ENCODE measurements at places on chromosomes 7 and 10.

GRCh38 chr10:133110133-133110532 lies 22.4 kb downstream of the ADGRA1 start:
- no peak for DNase-seq

DNA sequence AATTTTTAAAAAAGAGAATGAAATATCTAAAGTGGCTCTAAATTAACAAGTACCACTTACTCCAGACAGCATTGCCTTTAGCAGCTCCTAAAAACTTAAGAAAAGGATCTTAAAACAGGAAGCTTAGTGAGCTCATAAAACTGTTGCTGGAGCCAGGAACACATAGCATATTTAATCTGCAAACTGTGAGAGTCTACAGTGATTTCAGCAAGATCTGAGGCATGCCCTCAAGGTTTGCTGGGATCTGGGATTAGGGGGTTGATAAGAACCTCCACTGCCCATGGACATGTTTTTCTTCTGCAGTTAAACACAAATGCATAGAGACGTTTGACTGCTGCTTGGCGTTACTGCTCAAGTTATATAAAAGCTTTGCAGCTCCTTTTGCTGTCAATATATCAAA lies 3.8 kb downstream of the GLI3 start:
- no peak for DNase-seq

DNA sequence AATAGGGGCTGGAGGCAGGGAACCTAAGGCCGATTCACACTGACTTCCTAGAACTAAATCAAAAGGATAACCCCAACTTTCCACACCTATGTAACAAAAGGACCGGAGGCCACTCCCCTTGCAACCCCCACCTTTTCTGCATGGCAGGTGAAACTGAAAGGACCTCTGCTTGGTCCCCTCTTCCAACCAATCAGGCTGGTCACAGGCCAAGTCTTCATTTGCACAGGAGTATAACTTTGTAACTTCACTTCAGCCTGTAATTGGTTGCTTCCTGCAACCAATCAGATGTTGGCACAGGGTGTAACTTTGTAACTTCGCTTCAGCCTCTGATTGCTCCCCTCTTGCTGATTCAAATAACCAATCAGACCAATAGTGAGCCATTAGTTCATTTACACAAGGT lies 190.0 kb downstream of the FAM107B start:
- DNase-seq: no peak

GRCh38 chr10:60123668-60124067 lies 217.3 kb upstream of the CCDC6 start:
- no peak for DNase-seq

DNA sequence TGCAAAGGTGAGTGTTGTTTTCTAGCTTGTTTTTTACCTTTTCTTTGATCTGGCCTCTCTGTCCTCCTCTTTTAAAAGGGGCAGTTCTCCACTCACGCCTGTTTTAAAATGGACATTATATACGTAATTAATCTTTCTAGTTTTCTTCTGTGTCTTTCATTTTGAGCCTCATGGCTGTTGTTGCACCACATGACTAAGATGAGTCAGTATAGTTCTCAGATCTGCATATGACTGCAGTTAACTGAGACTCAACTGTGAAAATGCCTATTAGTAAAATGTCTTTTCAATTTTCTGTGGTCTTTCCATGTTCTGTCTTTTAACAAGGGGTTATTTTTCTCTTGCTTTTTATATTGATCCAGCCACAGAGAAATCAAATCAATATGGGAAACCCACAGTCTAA lies 296.1 kb downstream of the CDK14 start:
- no peak for DNase-seq

GRCh38 chr7:126657599-126658358 lies 595.0 kb downstream of the GRM8 start:
- DNase-seq: no peak

- no peak for DNase-seq
Measured at GRCh38 chr10:2919016-2919415, 148.3 kb upstream of the PFKP start.

DNA sequence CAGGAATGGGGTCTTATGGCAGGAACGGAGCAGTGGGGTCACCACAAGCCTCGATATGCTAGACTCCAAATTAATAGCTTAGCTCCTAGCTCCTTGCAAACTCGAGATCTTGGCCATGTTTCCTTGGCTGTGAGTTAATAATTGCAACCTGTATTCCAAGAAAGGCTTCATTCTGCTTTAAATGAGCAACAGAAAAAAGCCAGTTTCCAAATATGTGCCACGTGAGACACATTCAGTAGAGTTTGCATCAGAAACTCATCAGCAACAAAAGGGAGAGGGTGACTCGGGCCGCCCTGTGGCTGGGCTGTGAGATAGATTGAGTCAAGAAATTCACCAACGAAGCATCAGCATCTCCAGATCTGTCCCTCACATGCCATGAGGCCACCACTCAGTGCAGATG lies 112.0 kb downstream of the NPTX2 start:
- DNase-seq: no peak

DNA sequence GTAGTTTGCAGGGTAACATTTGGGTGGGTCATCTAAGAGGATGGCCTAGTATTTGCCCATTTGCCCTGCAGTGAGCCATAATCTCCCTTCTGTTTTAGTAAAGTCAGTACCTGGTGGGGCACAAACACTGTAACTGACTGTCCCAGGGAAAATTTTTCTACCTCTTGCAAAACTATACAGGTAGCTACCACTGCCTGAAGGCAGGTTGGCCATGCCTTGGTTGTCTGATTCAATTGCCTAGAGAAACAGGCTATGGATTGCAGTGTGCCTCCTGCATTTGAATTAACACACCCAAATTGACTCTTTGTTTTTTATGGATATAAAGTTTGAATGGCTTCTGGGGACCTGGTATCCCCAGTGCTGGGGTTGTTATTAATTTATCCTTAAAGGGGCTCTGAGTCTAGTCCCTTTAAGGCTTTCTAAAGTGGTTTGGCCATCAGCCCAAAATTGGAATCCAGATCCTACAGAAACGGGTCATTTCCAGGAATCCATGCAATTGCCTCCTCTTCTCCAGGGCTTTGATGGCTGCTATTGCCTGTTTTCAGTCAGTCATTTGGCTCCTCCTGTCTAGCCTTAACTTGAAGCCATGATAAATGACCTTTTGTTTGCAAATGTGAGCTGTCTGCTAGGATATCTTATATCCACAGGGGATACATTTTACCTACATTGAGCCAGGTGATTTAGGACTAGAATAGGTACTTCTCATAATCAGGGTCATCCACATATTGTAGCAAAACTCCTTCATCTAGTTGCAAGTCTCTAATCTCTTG lies 89.1 kb downstream of the STRA8 start:
- DNase-seq: no peak

DNA sequence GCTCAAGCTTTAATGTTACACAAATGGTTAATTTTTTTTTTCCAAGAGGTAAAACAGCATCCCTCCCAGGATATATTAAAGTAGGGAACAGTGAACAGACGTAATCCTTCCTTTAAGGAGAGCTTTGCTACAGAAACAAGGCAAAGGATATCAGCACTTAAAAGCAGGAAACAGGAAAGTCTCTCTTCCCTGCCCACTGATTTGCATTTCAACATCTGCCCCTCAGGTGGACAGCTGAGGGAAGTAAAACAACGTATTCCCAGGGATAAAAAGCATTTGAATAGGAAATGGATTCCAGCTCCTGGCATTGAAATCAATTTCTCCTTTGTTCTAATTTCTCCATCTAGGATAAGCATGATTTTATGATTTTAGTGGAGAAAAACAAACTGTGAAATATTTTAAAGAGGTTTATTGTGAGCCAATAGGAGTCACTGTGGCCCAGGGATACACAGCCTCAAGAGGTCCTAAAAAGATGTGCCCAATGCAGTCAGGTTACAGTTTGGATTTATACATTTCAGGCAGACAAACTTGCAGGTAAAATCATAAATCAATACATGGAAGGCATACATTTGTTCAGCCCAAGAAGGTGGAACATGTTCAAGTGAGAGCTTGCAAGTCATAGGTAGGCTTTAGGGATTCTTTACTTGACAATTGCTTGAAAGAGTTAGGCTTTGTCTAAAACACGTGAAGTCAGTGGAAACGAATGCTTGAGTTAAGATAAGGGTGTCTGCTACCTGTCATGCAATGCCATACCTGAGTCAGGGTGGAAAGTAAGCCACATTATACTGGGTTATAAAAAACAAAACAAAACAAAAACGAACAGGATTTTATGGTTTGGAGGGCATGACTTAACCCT lies 286.2 kb upstream of the VWC2 start:
- no peak for DNase-seq

DNA sequence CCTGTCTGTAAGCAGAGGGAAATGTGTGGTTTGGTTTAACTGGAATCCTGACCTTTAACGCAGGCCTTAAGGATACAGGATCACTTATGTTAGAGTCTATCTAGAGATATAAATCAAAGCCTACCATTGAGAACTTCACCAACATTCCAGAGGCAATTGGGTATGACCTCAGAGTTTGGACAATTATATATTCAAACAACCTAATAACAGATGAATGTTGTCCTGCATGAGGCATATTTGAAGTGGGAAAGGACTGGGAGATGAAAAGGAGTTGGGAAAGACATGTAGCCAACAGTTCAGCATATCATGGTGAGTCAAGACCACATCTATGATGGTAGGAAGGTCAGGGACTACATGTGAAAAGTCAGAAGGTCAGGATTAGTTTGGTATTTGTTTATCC lies 274.2 kb downstream of the DOCK4 start:
- no peak for DNase-seq

DNA sequence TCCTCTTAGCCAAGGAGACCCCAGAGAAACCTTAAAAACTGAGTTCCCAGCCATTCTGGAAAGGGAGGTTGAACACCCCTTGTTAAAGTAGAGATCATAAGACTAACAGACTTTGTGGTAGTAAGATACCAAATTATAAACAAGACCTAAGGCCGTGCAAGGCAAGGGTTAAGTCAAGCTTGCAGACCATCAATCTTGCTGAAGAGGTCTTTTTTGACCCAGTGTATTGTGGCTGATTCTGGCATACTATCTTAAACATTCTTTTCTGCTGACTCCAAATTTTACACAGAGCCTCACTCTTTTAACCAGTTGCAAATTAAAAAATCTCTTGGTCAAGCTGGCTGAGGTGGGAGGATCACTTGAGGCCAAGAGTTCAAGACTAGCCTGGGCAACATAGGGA lies 1.2 kb upstream of the TBRG4 start:
- DNase-seq: no peak

DNA sequence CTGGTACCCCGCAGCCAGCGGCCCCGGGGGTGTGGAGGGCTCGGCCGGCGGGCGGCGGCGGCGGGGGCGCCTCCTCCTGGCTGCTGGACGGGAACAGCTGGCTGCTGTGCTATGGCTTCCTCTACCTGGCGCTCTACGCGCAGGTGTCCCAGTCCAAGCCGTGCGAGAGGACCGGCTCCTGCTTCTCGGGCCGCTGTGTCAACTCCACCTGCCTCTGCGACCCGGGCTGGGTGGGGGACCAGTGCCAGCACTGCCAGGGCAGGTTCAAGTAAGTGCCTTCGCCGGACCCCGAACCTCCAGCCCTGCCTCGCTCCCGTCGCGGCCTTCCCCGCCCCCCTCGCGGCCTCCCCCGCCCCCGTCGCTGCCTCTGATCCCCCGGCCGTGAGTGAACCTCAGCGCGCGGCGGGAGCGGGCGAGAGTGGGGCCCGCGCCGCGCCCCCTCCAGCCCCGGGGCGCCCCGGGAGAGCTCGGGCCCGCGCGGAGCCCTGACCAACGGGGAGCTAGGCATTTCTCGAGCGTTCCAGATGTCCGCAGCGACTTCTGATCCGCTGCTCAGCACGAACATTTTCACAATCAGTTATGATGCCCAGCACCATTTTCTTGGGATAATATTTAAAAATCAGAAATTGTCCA lies 727 bp downstream of the ATRNL1 start:
- no peak for DNase-seq

GRCh38 chr10:24706479-24707118 lies 17.1 kb downstream of the ARHGAP21 start:
- no peak for DNase-seq

DNA sequence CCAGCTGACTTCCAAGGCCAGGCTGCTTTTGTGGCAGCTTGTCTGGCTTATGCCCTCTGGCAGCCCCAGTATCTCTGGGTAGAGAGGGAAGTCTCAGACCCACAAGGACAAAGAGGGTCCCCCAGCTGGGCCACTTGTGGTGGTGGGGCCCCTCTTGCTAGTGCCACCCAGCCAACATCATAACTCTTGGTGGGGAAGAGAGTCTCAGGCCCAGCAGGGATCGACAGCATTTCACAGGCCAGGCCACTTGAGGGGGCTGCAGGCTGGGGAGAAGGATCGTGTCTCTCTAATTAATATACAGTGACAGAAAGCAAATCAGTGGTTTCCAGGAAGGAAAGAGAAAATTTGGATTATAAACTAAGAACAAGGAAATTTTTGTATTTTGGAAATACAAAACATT lies 76.0 kb downstream of the TYW1B start:
- DNase-seq: no peak

- no peak for DNase-seq
Measured at GRCh38 chr7:3259711-3260400, 41.2 kb upstream of the SDK1 start.

GRCh38 chr7:43834463-43835251 lies 34.7 kb downstream of the MRPS24 start:
- peak; percentile 12 for DNase-seq

- DNase-seq: no peak
Measured at GRCh38 chr10:100710151-100710871, 35.1 kb upstream of the PAX2 start.

DNA sequence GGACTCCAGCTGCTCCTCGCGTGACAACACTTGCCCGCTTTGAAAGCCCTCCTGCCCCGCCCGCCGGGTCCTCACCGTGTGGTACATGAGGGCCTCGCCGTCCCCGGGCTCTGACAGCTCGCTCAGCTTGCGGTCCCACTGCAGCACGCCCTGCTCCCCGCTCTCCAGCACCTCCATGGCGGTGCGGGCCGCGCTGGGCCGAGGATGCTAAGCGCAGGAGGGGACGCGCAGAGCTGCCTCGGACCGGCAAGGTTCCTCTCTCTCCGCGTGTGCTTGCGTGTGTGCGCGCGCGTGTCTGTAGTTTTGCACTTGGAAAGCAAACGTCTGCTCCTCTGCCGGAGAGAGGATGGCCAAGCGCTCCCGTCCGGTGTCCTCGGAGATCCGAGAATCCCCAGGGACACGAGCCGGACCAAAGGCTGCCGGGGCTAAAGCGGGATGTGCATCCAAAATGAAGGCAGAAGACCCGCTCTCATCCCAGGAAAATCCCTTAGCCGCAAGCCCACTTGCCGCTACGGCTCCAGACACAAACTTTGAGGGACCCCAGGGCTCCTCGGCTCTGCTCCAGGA lies at the start of gene CREB3L2:
Gene CREB3L2, minus strand, starts transcription at position 558 of the 567 bp plus-strand sequence. Its CDS starts 381 bp downstream, at position 177.
- peak; percentile 17 for DNase-seq

- DNase-seq: no peak
Measured at GRCh38 chr10:68346774-68347173, 14.0 kb upstream of the PBLD start.

DNA sequence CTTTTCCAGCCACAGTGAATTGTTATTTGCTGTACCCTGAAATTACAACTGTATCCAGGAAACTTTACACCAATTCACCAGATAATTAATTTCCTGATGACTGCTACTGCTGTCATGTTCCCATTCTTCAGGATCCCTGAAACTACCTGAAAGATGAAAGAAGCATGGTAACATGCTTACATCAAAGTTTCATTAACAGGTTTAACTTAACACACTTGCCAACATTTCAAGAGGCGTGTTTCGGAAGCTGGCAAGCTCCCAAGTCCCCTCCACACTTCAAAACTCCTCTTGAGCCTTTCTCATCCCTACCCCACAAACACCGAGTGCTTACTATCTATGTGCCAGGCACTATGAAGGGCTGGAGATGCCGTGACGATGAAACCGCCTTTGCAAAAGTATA lies 88.6 kb downstream of the MPP7 start:
- DNase-seq: no peak

Data from stimulated activated CD4-positive, alpha-beta T cell treated with anti-CD3 and anti-CD28 coated beads, Interleukin-1b, Interleukin-23, amount 100 ng/mL, for 1 hour (primary cell).